Activated CD4-positive, CD25-positive, alpha-beta regulatory T cell treated with anti-CD3 and anti-CD28 coated beads, Interleukin-2, amount 50 U/mL, for 16 hours (primary cell): ENCODE measurements at places on chromosomes 7 and 10.

- no peak for DNase-seq
These were observed 25.1 kb downstream of the NEBL start for GRCh38 chr10:20871970-20872369.

GRCh38 chr7:33853361-33854062, 51.8 kb upstream of the BMPER start:
- no peak for DNase-seq

DNA sequence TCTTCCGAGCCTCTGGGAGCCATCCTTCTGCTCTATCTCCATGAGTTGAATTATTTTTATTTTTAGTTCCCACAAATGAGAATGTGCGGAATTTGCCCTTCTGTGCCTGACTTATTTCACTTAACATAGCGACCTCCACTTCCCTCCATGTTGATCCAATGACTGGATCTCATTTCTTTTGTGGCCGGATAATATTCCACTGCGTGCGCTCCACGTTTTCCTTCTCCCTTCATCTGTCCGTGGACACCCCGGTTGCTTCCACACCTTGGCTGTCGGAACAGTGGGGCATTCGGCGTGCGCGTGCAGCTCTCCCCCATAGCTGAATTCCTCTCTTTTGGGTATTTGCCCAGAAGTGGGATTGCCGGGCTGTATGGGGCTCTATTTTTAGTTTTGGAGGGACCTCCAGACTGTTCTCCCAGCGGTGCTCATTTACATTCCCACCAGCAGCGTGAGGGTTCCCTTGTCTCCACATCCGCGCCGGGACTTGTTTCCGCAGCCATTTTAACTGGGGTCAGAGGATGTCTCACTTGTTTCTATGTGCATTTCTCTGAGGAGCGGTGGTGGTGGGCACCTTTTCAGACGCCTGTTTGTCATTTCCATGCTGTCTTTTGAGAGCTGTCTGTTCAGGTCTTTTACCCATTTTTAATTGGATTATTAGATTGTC, 51.0 kb upstream of the SUN1 start:
- no peak for DNase-seq

GRCh38 chr10:106931159-106931852, 233.2 kb downstream of the SORCS1 start:
- no peak for DNase-seq

DNA sequence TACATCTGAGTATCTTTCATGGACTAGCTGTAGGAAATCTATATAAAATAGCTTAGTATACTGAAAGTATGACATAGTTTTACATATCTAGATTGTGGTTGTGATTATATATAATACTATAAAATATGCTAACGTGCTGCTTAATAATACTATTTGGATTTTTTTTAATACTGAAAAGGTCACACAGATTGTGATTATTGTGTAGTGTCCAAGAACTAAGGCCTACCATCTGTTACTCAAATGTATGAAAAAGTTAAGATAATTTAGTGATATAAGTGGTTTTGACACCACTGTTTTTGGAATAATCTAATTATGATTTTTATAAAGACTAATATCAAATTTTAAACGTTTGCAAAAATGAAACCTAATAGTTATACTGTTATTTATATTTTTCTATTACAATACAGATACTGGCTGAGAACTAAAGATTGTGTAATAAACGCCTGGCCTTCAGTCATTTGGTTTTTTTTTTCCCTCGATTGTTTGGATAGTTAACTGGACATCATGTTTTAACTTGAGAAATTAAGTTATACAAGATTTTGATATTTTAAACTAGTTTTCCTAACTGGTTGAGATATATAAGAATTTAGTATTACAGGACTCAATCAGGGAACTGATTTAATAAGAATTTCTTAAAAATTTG, 12.6 kb downstream of the PTEN start:
- DNase-seq: no peak

DNA sequence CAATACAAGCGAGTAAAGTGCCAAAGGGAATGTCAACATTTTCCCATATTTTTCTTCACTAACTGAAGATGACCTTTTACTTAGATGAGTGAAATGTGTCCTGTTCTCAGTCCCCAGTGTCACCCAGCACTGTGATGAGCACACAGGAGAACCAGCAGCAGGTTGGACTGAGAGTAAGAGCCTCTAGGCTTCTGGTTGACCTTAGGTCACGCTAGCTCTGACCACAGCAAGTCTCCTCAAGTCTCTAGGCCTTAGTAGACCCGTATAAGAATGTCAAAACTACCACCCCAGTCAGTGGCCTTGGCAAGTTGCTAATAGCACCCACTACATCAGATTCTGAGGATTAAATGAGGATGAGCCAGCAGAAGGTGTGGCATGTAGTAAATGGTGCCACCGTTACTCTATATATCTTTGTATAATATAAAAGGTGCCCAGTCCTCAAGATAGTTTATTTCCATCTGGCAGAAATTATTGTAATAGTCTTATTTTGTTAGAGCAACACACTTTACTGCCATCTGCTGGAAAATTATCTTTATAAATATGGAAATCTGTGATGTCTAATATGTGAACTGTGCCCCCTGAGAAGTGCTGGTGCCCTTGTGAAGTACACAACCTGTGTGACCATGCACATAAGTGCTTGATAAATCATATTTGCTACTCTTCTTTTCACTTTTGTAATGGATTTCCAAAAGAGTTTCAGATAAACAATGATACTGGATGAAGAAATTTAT, 75.7 kb downstream of the SPAG6 start:
- DNase-seq: no peak

DNA sequence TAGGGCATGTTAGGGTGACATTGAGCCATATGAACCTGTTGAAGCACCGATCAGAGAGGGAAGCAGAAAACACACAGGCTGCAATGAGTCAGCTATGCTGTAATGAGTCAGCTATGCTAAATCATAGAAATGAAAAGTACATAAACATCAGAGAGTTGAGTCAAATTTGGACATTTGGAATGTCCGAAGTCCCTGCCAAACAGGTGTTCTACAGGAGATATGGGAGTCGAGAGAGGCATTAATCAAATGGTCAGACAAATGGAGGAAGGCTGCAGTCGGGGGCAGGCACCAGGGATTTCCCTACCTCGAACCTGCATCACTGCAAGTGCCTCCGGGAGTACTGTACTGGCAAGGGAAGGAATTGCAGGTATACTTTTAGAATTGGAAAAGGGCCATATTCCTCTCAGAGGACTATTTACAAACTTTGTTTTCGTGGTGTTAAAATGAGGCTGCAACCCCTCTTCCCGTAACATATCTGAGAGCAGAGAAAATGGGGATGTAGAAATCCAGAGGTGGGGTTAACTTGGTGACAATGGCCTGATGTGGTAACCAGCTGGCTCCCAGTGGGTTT, 8.8 kb upstream of the ZC3HAV1 start:
- no peak for DNase-seq

DNA sequence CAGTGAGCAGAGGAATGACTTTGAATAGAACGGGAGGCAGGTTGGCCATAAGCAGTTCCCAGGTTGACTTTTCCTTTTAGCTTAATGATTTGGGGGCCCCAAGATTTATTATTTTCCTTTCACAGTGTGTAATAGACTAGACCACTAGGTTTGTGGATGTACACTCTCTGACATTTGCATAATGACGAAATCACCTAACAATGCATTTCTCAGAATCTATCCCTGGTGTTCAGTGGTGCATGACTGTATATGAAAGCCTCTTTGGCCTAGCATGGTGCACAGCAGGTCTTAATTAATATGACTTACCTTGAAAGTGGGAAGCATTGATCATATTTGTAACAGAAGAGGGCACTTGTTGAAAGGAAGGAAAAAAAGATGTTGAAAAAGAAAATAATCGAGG, 761.9 kb downstream of the TYW1 start:
- DNase-seq: no peak

- DNase-seq: no peak
These were observed 414 bp downstream of the HOXA2 start for GRCh38 chr7:27101957-27102580.

- no peak for DNase-seq
These were observed 287.8 kb downstream of the ZEB1 start for GRCh38 chr10:31606841-31607240.

DNA sequence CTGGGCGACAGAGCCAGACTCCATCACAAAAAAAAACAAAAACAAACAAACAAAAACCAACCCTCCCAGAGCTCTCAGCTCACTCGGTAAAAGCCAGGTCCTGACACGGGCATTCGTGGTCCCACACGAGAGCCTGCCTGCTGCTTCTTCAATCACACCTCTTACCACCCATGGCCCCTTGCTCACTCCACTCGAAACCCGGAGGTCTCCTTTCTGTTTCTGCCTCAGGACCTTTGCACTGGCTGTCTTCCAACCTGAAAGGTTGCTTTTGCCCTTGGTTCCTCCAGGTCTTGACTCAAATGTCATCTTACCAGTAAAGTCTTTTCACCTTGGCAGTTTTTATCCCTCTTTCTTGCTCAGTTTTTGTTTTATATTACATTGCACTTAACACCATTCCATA, 169.6 kb downstream of the EVX1 start:
- DNase-seq: no peak

DNA sequence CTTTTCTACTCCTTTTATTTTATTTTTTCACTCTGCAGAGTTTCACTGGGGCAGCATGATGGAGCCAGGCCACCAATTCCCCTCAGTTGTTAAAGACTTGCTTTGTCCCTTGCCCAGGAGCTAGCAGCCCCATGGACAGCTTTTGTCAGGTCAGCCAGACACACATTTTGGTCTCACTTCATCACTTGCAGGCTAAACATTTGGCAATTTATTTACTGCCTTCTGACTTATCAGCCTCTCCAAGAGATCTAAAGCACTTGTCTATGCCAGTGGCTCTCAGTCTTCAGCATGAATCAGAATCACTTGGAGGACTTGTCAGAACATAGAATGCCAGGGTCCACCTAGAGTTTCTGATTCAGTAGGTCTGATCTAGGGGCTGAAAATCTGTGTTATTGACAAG, 66.4 kb upstream of the GDF10 start:
- DNase-seq: no peak
